ENCODE measurements at places on chromosomes 13 and 19.
A peak's percentile ranks its signal among the peaks of the same experiment; 100 is the strongest.

GRCh38 chr13:112674412-112675365 is 15.1 kb upstream of the ATP11A start:
- no peak for DNase-seq

DNA sequence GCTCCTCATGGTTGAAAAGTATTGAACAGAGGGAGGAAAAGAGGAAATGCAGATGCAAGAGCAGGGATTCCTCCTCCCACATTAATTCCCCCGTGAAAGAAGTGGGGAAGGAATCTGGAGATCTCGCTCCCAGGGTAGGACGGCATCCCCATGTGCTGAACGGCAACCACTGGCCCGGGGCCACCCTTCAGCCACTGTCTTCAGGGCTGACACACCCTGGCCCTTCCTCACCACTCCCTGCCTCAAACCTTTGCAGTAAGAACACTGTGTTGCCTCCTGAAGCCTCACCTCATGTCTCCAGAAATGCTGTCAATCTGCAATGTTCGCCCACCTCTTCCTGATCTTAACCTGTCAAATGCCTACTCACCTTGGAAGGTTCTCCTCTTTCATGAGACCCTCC is 10.9 kb upstream of the DOCK9 start:
- DNase-seq = no peak

GRCh38 chr13:113418722-113419049 is 34.6 kb downstream of the ADPRHL1 start:
- no peak for DNase-seq

GRCh38 chr13:29573190-29573589 is 22.3 kb downstream of the SLC7A1 start:
- DNase-seq = no peak

DNA sequence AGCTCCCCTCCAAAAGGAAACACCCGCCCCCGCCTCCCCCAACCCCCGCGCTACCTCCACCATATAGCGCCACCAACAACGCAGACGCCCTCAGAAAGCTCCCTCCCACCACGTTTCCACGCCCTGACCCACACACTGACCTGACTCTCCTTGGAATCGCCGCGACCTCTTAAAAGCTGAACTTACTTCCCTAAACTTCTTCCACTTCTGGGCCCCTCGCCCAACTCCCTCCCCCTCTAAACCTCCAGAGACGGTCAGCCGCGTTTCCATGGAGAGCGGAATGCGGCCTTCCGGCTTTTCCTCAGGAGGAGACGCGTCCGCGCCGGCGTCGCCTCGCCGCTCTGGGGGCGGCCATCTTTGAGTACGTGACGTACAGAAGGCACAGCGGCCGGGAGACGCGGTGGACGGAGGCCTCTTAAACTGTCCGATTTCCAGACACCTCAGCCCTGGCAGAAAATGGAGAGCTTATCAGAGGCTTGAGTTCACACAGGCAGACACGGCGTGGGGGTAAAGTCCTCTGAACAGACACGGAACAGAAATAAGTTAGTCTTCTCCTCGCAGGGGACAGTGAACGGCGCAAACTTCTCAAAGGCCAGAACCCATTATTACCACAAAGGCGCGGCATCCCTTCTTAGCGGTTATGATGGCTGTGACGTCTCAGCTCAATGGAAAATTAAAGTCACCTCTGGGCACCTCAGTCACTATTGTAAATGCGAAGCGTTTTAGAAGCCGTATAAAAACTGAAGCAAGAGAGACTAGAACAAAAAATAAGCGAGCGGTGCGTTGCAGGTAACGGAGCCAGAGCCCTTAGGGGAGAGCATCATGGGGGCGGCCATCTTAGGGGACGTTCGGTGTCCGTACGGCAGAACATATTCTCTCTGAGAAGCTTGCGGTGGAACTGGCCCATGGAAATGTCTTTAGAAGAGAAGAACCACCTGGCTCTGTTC is at the start of gene ZNF432:
Gene ZNF432 (minus strand): TSS at position 284 of the 947 bp plus-strand sequence. CDS start 1,970 bp downstream, outside the sequence.
- DNase-seq = peak; percentile 98
